AG20443 (cell line): ENCODE measurements at places on chromosomes 13 and 19.

- DNase-seq: peak; percentile 75
Measured at GRCh38 chr13:26476111-26476781, 81.2 kb upstream of the WASF3 start.

DNA sequence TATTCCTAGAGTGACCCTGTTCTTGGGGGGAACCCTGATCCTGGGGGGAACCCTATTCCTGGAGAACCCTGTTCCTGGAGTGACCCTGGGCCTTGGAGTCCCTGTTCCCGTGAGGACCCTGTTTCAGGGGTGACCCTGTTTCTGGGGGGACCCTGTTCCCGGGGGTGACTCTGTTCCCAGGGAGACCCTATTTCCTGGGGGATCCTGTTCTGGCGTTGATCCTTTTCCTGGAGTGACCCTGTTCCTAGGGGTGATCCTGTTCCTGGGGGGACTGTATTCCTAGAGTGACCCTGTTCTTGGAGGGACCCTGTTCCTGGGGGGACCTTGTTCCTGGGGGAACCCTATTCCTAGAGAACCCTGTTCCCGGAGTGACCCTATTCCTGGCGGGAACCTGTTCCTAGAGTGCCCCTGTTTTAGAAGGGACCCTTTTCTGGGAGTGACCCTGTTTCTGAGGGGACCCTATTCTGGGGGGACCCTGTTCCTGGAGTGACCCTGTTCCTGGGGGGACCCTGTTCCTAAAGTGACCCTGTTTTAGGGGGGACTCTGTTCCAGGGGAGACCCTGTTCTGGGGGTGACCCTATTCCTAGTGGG is 15.0 kb downstream of the GNA15 start:
- DNase-seq: no peak

DNA sequence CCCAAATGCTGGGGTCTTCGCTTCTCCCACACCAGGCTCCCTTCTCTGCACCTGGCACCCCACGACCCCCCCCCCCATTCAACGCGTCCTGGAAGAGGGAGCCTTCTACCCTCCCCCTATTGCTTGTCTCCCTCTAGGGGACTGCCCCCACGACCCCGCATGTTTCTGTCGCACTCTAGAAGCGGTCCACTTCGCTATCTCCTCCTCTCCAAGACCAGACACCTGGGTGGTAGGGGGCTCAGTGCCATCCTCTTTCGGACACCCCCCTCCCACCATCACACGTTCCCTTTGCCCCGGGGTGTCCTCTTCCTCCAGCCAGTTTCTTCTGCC is 1.5 kb downstream of the TGFB1 start:
- no peak for DNase-seq

- no peak for DNase-seq
Measured at GRCh38 chr13:47110141-47110540, 213.3 kb upstream of the HTR2A start.

- DNase-seq: no peak
Measured at GRCh38 chr13:73995736-73996135, 138.5 kb downstream of the KLF12 start.

- DNase-seq: no peak
Measured at GRCh38 chr13:39451860-39452301, 151.1 kb downstream of the LHFPL6 start.

DNA sequence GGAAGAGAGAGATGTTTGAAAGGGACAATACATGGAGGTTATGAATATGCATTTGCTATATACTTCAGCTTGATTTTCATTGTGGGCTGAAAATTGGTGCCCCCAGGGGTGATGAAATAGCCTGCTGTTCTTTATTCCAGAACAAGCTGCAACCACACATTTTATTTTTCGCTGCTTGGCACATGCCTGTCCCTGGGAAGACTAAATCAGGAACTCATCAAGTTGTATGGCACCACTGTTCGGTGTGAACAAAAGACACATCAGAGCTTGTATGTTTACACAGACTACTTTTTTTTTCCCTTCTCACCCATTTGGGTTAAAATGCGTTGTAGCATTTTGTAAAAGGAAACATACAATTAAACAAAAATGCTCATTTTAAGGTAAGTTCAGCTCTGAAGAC is 230.7 kb downstream of the NALCN start:
- no peak for DNase-seq

- no peak for DNase-seq
Measured at GRCh38 chr13:26743971-26744370, 16.6 kb downstream of the GPR12 start.

- DNase-seq: peak; percentile 29
Measured at GRCh38 chr13:48749144-48749543, 95.4 kb downstream of the CYSLTR2 start.

DNA sequence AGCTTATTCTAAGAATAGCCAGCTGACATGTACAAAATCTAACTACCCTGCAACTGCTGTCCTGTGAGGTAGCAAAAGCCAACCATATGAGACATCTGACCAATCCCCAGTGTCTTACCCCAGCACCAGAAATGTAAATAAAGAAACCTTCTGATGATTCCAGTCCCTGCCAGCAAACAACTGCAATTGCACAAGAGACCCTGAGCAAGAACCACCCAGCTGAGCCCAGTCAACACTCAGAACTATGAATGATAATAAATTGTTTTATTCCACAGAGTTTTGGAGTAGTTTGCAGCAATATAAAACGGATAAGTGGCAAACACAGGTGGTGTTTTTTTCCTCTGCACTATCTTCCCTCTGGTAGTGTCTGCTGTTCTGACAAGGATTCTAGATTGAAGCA is 94.9 kb downstream of the ERCC5 start:
- no peak for DNase-seq

- DNase-seq: no peak
Measured at GRCh38 chr13:99258946-99259345, 767 bp upstream of the GPR18 start.

GRCh38 chr13:30388406-30389283 is 33.6 kb upstream of the UBE2L5 start:
- DNase-seq: peak; percentile 70

GRCh38 chr13:59931621-59932020 is 232.1 kb downstream of the DIAPH3 start:
- no peak for DNase-seq

DNA sequence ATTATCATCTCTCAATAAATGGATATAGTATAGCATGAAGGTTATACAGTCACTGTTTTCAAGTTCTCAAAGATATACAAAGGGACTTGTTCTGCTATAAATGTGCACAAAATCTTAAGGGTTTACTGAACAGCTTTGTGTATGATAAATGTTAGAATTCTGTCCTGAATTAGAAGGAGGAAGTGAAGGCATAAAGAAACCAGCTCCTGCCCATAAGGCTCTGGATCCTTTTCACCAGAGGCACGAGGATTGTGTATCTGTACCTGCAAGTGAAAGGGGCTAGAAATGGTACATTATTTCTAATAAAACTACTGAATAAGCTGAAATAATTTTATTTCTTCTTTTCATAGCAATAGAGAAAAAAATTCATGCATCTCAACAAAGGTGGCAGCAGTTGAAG is 32.4 kb downstream of the PHF11 start:
- no peak for DNase-seq

- peak; percentile 40 for DNase-seq
Measured at GRCh38 chr19:39497996-39498797, 550 bp upstream of the DLL3 start.

- DNase-seq: no peak
Measured at GRCh38 chr19:16134510-16134909, 9.0 kb upstream of the HSH2D start.
